Fibroblast of villous mesenchyme (primary cell): ENCODE measurements at places on chromosomes 5 and 9. TPM values are rescaled to one million over a fixed set of nuclear protein-coding genes. Genes with fewer than 3 reads are reported as not detected.

Gene FCN2
- not detected in 2 replicates for total RNA-seq

Gene MARVELD2
- total RNA-seq: 2.3 and 3.9 TPM in 2 replicates

Gene PDE6A
- under 0.01 TPM in 1 of 2 replicates, not detected in the other for total RNA-seq

Gene PCDHB11
- 0.32 TPM in 1 of 2 replicates, not detected in the other for total RNA-seq

Gene PCDHB10
- under 0.01 and 0.32 TPM in 2 replicates for total RNA-seq
